Right renal pelvis (tissue), 4 donors: ENCODE measurements at places on chromosomes 7 and 10. TPM values are rescaled to one million over a fixed set of nuclear protein-coding genes. Genes with fewer than 3 reads are reported as not detected.

Gene GCC1
- 15.1 TPM for polyA plus RNA-seq

Gene HOXA10
- polyA plus RNA-seq, result 144 TPM

Gene NPY4R2
- polyA plus RNA-seq, result not detected

GRCh38 chr7:30364773-30365172 is 80.4 kb downstream of the ZNRF2 start:
- DNase-seq, result no peak

- no peak for DNase-seq
Observed at GRCh38 chr10:89258881-89259280, 7.3 kb upstream of the LIPA start.

DNA sequence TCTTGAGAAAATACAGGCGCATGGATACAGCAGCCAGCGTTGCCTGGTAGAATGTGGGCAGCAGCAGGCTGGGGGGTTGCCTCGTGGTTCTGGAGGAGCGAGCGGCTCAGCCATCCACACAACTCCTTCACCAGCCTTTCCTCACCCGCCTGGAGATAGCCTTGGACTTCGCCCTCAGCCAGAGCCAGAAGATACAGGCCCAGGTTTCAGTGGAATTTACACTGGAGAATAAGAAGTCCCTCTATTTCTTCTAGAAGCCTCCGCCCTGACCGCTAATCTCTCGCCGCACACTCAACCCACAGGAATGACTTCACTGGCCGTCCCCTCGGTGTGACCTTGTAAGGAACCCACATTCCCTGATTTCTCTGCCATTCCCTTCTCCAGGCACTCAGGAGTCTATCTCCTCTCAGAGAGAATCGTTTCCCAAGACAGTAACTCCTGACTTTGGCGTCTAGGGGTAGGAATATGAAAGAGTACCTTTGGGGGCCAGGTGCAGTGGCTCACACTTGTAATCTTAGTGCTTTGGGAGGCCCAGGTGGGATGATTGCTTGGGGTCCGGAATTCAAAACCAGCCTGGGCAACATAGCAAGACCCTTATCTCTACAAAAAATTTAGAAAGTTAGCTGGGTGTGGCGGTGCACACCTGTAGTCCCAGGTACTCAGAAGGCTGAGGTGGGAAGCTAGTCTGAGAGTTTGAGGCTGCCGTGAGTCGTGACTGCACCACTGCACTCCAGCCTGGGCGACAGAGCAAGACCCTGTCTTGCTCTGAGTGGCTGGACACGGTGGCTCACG is 52.0 kb upstream of the ECHDC3 start:
- no peak for DNase-seq

DNA sequence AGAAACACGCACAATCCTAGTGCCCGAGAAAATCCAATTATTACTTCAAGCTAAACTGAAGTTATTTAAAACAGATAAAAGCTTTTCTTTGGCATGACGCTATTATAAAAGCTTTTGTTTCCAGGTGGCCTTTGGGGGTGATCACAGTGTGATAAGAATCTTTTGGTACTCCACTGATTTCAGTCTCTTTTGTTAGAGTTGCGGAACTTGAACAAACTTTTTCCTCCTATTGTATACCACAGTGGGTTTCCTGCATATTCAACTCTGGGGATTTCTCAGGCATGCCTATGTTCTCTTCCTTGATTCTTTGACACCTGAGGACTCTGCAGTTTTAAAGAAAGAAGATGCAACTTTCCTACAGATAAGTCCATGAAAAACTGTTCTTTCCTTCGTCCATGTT is 99.7 kb upstream of the PITRM1 start:
- no peak for DNase-seq
